Common myeloid progenitor, CD34-positive (primary cell): ENCODE measurements at places on chromosomes 1 and 21.

- DNase-seq, result peak; percentile 18
Observed at GRCh38 chr1:44890007-44890406, 47.0 kb upstream of the PTCH2 start.

DNA sequence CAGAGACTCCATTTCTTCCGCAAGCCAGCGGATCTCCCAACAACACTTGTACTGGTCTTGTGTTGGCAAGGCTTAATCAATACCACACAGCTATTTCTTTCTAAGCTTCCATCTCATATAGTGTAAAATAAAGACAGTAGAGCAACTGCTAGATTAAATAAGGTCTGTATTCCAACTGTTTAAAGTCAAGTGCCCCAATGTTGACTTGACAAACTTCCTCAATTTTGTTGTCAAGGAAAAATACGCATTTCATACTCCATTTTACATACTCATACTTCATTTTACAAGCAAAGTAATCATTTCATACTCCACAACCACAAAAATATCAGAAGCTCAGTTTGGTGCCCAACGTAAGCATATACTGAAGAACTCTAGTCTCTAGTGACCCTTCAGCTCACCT lies 143.0 kb downstream of the RERE start:
- DNase-seq, result peak; percentile 78

- DNase-seq, result no peak
Observed at GRCh38 chr21:43299441-43300277, 127.3 kb downstream of the SIK1 start.

DNA sequence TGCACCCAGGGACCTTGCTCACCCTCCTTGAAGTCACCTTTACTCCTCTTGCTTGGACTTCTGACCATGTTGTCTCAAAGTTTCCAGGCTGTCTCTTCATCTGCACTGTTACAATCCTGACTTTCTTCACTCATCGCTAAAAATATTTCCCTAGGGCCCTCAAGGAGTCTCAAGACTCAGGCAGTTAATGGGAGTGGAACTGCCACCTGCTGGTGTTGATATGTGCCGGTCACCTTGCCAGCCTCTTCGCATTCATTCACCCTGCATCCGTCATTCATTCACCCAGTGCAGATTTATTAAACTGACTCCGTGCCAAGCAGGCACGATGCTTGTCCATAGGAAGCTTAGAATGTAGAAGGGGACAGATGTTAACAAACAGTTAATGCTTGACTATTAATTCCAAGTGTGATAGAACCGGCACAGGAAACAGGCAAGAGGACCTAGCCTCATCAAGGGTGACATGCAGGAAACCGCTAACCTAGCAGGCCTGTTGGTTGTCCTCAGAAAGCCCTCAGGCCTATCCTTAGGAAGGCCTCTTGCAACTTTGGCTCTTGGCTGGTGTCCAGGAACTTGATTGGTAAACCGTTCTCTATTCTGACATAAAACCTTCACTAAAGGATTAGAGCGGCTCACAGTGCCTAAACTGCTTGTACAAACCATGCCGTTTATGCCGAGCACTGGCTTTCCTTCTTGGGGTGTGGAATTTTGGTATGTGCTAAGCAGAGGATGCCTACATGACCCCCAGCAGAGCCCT lies 342.2 kb downstream of the CAMTA1 start:
- DNase-seq, result peak; percentile 95

DNA sequence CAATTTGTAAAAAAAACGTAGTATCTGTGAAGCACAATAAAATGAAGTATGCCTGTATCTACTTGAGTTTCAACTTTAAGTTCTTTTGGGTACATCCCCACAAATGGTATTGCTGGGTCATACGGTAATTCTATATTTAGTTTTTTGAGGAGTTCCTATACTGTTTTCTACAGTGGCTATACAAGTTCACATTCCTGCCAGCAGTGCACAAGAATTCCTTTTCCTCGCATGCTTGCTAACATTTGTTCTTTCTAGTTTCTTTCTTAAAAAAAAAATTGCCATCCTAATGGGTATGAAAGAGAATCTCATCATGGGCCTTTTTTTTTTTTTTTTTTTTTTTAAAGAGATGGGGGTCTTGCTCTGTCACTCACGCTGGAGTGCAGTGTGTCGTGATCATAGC lies 41.9 kb downstream of the UCK2 start:
- DNase-seq, result no peak

DNA sequence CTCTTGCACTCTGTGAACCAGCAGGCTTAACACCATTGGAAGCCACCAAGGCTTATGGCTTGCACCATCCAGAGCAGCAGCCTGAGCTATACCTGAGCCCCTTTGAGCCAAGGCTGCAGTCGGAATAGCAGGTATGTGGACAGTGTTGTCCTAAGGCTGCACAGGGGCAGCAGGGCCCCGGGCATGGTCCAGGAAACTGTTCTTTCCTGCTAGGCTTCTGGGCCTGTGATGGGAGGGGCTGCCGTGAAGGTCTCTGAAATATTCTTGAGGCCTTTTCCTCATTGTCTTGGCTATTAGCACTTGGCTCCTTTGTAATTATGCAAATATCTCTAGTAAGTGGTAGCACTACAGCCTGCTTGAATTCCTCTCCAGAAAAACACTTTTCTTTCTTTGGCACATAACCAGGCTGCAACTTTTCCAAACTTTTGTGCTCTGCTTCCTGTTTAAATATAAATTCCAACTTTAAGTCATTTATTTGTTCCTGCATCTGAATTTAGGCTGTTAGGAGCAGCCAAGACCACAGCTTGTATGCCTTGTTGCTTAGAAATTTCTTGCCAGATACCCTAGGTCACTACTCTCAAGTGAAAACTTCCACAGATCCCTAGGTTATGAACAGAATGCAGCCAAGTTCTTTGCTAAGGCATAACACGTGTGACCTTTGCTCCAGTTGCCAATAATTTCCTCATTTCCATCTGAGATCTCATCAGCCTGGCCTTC lies 5.2 kb downstream of the KRTAP20-4 start:
- DNase-seq, result no peak

DNA sequence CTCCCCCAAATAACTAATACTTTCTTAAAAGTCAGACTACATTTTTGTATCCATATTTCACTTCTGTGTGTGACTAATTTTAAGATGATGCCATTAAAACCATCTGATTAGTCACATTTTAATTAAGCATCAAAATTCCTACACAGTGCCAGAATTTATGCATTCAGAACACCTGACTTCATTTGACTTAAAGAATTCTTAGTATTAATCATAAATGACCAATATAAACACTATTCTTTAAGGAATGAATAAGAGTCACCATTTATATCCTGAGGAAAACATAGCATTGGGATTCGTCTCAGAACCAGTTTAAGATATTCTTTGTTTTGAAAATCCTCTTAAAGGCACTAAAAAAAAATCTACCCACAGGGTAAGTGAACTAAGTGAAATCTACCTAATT lies 37.0 kb downstream of the TM2D1 start:
- no peak for DNase-seq

DNA sequence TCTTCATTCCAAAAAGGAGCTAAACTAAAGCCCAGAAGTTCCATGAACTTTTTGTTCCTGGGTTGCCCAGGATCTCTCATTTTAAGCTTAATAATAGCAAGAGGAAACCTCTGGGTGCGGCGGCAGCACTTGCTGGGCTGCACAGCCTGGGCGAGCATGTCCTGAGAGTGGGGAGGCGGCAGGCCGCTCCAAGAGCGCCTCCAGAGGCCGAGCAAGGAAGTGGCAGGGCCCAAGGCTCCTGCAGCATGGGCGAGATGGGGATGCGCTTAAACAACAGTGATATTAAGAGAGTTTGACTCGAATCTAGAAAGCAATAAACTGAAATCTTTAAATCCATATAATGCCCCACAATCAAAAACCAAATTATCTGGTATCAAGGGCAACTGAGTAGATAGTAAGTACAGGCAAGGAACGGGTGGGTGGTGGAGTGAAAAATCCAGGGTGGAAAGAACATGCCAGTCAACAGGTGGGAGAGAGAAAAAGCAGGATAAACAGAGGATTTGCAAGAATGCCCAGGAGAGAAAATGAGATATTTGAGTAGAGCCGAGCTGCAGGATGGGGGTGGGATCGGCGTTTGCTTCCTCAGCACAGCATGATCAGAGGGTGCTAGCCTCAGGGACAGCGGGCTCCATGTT lies 14.1 kb upstream of the TNR start:
- peak; percentile 10 for DNase-seq

DNA sequence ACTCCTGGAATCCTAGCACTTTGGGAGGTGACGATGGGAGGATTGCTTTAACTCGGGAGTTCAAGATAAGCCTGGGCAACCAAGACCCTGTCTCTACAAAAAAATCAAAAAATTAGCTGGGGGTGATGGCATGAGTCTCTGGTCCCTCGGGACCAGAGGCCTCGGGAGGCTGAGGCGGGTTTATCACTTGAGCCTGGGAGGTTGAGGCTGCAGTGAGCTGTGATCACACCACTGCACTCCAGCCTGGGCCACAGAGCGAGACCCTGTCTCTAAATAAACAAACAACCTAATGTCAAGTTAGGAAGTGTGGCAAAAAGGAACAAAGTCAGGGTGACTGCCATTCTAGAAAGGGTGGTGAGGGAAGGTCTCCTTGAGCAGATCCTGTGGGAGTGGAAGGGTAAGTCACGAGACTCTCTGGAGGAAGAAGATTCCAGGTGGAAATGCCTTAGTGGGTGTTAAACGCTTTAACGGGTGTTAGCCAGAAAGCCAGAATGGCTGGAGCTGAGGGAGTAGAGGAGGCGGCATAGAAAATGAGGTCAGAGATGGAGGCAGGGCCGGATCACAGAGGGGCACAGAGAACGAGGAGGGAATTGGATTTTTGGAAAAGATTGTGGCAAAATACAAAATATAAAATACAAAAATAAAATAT lies 62.2 kb upstream of the ATP5PO start:
- no peak for DNase-seq

GRCh38 chr1:17031436-17031835 lies 19.7 kb upstream of the ATP13A2 start:
- no peak for DNase-seq

GRCh38 chr1:246875041-246876026 lies 56.4 kb downstream of the AHCTF1 start:
- DNase-seq, result no peak

DNA sequence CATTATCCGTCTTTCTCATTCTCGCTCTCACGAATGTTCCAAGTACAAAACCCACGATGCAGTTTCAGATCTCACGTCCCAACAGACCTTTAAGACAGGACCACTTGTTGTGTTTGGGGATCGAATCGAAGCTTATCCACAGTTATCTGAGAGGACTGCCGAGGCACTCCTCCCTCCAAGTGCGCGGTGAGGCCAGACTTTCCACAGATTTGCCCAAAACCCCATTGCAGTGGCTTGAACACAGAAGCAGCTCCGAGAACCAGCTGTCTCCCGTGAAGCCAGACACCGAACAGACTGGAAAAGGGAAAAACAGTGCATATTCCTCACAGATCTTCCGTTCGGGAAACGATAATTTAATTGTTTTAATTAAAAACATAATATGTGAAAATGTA lies 46.5 kb upstream of the COL6A2 start:
- no peak for DNase-seq

GRCh38 chr1:206808615-206809014 lies 36.3 kb upstream of the IL10 start:
- DNase-seq, result peak; percentile 81

DNA sequence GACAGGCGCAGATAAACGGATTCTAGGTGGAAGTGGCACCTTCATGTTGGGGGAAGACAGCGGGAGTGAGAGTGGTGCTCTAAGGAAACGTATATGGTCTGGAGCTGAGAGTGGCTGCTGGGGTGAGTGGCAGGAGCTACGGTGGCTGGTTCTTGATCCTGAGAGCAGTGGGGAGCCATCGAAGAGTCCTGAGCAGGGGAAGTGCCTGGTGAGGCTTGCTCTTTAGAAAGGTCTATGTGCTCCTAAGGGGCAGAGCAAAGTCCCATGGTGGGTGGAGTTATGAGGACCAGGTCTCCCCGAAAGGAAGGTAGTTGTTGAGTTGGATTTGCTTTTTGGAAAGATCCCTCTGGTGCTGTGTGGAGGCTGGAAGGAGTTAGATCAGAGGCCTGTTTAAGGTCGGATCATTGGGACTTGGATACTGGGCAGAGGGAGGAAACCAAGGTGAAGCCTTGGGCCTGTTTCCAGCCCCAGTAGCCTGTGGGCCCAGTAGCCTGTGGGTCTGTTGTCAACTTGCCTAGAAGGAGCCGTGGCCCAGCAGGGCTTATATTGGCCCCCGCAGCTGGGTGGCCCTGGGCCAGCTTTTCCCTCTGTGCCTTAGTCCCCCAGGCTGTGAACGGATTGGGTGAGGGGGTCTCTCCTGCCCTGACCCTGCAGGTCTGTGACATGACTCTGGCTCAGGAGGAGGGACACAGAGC lies 33.0 kb downstream of the ACOT11 start:
- DNase-seq, result no peak

DNA sequence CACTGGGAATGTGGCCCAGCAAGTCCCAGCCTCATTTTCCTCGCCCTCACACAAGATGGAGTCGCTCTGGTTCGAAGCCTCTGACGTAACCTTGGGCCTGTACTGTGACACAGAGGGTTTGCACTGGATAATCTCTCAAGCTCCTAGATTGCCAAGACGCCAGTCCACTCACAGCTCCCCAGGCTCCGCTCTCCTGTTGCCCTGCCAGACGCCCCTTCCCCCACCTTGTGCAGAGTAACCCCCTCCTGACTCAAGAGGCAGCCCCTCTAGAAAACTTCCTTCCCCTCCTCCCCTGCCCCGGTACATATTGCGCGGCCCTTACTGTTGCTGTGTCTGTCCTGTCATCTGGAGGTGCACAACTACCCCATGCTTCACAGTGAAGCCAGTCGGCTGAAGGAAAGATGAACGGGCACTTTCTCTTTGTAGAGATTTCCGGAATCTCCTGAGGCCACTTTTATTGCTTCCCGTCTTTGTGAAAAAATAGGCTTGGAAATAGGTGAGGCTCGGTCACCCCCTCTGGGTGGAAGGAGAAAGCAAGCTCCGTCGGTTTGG lies 981 bp upstream of the KIAA1614 start:
- peak; percentile 43 for DNase-seq

GRCh38 chr1:21909286-21909759 lies 27.8 kb downstream of the HSPG2 start:
- DNase-seq, result no peak

DNA sequence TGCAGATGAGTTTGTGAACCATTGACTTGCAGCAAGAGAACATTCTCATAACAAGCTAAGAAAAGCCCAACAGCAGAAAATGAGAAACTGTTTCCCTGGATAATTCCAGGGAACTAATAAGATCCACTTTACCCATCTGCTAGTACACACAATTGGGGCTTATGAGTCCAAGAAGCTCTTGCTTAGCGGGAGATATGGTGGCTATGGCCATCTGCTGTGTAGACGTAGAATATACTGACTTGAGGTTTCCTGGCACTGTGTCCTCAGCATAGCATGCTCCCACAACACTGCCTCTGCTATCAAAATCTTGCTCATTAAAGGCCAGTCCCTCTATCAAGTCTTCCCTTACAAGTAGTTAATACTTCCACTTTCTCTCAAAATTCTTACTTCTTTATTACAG lies 6.8 kb upstream of the RXRG start:
- no peak for DNase-seq
